ENCODE measurements at places on chromosomes 6 and 20.

DNA sequence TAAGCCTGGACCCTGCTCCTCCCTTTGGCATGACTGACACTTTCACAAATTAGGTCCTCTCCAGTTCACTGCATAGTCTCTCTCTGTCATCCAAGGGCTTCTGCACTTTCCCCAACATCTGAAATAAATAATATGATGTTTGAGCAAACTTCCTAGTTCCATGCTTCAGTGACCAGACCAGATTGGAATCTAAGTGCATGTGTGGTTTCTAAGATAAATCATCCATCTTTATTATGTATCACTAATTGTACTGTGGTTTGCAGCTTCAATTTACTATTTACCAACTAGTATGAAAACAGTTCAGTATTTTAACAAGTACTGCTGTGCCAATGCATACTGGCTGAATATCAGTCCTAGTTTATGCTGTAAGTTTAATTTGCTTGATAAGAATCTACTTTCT, 18.7 kb downstream of the SESN1 start:
- no peak for DNase-seq

DNA sequence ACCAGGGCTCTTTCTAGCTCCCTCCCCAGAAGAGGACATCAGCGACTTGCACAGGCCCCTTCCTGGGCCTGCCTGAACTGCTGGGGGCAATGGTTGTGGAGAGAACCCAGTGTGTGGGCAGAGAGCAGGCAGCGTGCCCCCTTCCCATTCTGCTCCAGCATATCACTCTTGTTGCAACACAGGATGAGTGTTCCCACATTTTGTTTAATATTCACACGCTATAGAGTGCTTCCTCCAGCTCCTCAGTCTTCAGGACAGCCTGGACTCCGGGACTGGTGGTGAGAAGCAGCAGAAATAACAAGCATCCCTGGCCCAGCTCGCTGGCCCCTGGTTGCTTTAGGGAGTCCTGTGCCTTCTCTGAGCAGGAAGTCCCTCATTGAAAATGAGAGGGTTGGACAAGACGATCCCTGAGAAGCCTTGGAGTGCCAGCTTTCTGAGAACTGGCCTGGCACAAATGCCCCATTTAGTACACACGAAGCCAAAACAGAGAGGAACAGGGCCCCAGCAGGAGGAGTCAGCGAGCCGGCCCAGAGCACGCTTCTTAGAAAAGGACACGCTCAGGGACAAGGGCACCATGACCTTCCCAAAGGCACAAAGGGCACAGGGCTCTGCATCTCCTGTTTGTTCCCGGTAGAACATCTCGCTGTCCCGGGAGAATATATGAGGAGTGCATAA, 84.2 kb upstream of the FOXC1 start:
- no peak for DNase-seq

GRCh38 chr20:4135385-4136077, 120.2 kb upstream of the RNF24 start:
- DNase-seq: no peak

- DNase-seq: no peak
These were observed 59.5 kb downstream of the UTRN start for GRCh38 chr6:144344646-144345045.

DNA sequence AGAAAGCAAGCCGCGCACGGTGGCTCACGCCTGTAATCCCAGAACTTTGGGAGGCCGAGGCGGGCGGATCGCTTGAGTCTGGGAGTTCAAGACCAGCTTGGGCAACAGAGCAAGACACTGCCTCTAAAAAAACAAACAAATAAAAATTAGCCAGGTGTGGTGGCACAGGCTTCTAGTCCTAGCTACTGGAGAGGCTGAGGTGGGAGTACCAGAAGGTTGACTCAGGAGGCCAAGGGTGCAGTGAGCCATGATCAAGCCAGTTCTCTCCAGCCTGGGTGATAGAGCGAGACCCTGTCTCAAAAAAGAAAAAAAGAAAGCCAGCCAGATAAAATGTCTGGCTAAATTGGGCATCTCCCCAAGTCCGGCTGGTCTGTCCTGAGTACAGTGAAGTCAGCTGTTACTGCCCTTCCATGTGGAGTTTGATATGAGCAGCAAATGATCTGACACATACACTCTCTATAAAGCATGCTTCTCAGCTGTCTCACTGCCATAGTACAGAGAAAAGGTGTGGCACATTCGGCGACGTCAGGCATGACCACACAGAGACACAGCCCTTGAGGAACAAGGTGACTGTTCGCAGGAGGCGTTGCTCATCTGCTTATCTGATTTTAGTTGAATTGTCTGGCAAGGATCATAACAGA, 13.0 kb downstream of the CD83 start:
- no peak for DNase-seq

- DNase-seq: no peak
These were observed 933.7 kb upstream of the GJE1 start for GRCh38 chr6:141199074-141199473.

DNA sequence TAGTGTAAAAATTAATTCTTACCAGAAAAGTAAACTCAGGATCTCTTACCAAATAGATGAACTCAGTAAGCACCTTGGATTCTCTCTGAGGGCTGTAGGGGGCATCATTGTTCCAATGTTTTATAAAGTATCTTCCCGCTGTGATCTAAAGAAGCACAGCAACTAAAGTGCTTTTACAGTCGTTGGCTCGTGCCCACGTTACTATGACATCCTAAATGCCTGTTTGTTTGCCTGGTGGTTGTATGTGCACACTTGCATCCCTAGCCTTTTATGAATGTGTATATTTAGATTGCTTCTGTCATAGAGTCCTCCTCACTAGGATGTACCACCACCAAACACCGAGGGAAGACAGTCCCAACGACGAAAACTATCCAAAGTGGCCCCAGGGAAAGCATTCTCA, 34.5 kb downstream of the SLX4IP start:
- DNase-seq: peak; percentile 64

GRCh38 chr6:37584654-37585522, 85.2 kb upstream of the CCDC167 start:
- no peak for DNase-seq

DNA sequence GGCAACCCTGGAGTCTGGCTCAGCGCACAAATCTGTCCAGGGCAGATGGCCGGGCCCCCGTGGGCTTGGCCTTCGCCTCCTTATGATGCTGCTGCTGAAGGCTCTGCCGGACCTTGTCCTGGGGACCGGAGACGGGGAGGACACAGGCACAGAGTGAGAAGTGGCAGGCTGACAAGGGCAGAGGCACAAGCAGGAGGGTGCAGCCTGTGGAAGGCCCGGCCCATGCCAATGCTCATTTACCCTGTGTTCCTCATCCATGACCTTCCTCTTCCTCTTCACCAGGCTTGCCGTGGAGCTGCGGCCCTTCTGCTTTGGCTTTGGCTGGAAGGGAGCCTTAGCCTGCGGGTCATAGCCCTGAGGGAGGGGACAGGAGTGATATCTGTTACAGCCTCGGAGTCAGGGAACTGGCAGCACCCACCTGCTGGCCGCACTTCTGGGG, 2.4 kb downstream of the B3GALT4 start:
- DNase-seq: no peak

GRCh38 chr20:62825333-62825985, 8.6 kb downstream of the COL9A3 start:
- DNase-seq: no peak

DNA sequence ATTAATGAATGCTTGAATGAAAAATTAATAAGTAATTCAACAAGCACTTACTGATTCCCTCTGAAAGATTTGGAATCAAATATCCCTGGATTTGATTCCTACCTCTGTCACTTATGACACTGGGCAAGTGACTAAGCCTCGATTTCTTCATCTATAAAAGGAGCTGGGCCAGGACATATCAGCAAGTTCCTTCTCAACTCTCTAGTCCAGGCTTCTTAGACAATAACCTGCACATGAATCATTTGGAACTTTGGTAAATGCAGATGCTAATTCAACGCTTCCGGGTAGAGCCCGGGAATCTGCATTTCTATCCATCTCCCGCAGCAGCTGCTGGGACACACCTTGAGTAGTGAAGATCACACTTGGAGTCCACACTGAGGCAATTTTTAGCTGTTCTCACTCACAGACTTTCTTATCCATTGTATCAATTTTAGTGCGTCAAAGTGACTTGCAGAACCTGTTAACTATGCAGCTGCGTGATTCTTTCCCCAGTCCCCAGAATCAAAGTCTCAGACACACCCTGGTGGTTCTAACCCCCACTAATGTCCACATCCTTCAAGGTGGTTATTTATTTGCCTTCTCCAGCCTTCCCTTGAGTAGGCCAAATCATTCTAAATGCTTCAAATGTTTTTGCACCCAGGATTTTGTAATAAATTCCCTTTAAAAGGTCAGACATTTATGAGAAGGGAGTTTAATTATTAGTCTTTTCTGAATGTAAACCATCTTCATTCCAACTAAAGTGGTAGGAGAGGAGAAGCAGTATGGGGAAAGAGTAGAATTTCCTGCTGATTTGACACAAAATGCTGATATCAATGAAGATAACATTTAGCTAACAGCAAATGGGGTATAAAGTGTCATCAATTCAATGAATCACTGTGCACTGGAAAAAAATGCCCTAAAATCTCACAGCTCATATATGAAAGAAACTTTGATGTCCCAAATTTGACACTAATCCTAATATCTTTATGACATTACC, 26.0 kb upstream of the CCND3 start:
- no peak for DNase-seq

GRCh38 chr6:126156973-126157372, 170.6 kb downstream of the TRMT11 start:
- no peak for DNase-seq

- DNase-seq: no peak
These were observed 41.8 kb downstream of the KIF16B start for GRCh38 chr20:16531485-16531884.

- DNase-seq: no peak
These were observed 73.0 kb upstream of the PBOV1 start for GRCh38 chr6:138291036-138291848.

- no peak for DNase-seq
These were observed 151.7 kb upstream of the DST start for GRCh38 chr6:56794421-56794820.

DNA sequence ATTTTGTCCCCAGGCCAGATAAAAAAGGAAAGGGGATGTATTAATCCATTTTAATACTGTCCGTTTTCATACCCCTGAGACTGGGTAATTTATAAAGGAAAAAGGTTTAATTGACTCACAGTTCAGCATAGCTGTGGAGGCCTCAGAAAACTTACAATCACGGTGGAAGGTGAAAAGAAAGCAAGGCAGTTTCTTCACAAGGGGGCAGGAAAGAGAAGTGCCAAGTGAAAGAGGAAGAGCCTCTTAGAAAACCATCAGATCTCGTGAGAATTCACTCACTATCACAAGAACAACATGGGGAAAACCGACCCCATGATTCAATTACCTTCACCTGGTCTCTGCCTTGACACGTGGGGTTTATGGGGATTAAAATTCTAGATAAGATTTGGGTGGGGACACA, 152.5 kb downstream of the IBTK start:
- DNase-seq: no peak

DNA sequence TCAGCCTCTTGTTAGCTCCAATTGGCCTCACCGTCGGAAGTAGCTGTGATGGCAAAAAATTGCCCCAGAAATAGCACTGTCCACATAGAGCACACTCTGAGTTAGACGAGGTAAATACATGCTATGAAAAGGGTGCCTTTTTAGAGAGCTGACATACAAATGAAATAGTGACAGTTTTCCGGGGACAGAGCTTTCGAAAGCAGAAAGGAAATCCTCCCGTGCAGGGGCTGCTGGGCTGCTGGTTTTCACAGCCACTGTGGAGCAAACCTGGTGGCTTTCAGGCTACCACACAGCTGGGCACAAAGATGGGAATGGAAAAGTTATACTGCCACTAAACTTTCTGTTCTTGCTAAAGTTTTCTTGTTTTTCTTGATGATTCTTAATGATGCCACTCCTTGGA, 8.3 kb downstream of the SLPI start:
- DNase-seq: no peak

GRCh38 chr6:40427196-40427595, 160.0 kb downstream of the LRFN2 start:
- no peak for DNase-seq

- DNase-seq: no peak
These were observed 696.7 kb upstream of the MARCKS start for GRCh38 chr6:113160306-113161017.

- no peak for DNase-seq
These were observed 301.9 kb downstream of the TFAP2A start for GRCh38 chr6:10112871-10113549.

DNA sequence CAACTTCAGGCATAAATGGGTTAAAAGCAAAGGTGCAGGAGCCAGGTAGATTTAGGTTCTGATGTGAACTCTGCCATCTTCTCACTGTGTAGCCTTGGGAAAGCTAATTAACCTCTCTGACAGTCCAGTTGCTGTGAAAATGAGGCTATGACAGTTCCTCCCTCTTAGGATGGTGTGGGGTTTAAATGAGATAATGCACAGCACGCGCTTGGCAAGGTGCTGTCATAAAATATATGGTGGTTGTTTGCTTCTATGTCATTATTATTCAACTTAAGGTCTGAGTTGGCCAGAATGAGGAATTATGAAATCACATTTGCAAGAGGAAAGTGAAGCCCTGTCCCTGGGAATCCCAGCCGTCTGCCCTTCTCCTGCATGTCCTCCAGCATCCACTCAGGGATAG, 15.5 kb upstream of the BCAS1 start:
- no peak for DNase-seq
